H1 (cell line): ENCODE measurements at places on chromosomes 7 and 10.

- DNase-seq, result peak; percentile 43
These were observed 26.8 kb downstream of the FRMPD2 start for GRCh38 chr10:48247680-48248079.

DNA sequence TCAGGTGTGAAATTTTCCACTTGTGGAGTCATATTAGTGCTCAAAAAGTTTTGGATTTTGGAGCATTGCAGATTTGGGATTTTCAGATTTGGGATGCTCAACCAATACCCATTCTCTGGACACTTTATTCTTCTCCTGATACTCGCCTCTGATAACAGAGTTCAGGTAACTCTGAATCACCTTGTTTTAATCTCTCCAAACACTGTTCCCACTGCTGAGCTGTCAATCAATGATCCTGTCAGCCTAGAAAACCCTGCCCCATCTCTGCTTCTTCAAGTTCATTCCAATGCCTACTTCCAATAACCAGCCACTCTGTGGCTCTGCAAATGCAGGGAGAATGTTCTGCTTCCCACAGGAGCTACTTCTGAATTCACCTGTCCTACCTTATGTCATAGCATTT lies 21.8 kb downstream of the SGMS1 start:
- no peak for DNase-seq

- DNase-seq, result no peak
These were observed 140.6 kb downstream of the NRP1 start for GRCh38 chr10:33193701-33194521.

- no peak for DNase-seq
These were observed 267.1 kb downstream of the PRPF18 start for GRCh38 chr10:13853854-13854253.

- no peak for DNase-seq
These were observed 102.8 kb upstream of the DIP2C start for GRCh38 chr10:792083-792791.

DNA sequence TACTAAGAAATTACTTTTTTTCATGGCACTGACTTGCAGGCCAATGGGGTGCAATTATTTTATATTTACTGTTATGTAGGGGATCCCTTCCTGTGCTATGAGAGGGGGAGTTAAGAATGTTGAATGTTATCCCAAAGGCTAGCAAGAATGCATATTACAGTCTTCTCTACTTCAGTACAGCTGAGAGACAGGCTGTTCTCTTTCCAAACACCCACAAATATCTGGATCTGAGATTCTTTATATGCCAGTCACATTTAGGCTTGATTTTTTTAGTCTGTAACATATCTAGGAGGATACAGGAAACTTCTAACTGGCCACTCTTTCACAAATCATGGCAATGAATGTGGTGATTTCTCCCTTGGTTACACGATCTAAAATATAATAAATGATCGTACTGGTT lies 266.4 kb upstream of the FZD8 start:
- no peak for DNase-seq

GRCh38 chr7:85713171-85713570 lies 526.3 kb upstream of the SEMA3D start:
- no peak for DNase-seq

DNA sequence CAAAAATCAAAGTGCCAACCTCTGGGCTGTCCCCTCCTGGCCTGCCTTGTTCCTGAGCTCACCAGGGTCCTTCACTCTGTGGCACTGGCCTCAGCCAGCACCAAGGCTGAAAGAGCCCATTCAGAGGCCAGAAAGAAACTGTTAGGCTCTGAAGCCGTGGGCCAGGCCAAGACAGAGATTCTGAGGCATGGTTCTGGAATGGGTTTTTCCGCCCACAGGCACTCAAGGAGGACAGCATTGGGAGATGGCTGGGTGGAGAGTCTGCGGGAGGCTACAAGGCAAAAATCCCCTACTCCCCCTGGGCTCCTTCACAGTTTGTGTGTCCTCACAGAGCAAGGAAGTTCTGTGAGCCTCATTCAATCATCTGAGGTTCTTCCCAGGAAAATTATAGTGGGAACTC lies 31.7 kb downstream of the GRIFIN start:
- DNase-seq, result no peak

DNA sequence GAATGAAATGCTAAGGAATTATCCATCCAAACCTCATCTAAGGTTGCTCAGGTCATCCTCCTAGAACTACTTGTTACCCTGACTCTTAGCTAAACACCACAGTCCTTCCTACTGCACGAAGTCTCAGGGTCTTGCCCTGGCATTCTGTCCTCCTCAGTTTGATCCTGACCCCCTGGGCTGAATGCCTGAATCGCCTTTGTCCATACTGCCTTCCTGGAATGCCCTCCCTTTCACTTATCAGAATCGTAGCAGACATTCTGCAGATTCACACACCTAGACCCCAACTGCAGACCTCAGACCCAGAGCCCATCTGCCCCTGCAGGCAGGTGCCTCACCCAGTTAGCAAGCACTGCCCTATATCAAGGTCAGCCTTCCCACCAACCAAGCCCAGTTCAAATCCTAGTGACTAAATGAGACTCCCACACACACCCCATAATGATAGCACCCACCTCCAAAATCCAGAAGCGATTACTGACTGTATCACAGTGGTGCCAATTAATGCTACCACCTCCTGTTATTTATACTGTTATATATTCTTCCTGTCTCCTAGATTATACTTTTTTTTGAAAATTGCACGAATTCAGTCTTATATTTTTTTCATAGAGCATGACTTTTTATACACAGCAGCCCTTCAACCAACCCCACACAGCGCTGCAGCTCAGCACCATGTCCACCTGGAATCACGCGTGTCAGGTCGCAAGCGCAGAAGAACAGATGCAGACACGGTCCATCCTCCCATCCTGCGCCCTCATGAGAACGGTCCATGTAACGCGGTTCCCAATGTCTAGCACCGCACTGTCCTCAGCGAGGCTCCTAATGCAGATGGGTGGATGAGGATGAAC lies 3.7 kb downstream of the PARD3 start:
- DNase-seq, result no peak

DNA sequence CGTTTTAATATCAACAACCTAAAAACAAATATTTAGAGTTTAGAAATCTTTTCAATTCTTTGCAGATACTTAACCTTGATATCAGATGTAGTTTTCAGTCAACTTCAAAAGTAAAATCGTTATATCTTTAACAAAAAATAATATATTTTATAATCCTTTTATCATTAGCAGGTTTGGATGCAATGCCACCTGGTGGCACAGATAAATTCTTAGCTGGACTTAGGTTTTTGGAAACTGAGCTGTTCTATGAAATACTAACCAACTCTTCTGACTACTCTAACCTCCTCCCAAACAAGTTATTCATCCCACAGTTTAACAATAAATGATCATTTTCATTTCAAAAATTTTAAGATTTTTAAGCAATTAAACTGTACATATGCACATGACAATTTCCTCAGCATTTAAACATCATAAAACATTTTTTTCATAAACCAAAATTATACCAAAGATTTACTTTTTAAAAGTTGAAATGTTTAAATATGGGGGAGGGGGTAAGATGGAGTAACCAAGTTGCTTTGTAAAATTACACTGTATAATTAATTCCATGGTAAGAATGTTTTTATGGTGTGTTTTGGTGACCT lies 56.9 kb downstream of the HIBADH start:
- no peak for DNase-seq

GRCh38 chr7:4179688-4180380 lies 502.3 kb upstream of the FOXK1 start:
- DNase-seq, result no peak

- DNase-seq, result no peak
These were observed 31.4 kb downstream of the ZNF438 start for GRCh38 chr10:31000071-31000782.

- no peak for DNase-seq
These were observed 27.9 kb upstream of the CDK14 start for GRCh38 chr7:90568213-90568612.

DNA sequence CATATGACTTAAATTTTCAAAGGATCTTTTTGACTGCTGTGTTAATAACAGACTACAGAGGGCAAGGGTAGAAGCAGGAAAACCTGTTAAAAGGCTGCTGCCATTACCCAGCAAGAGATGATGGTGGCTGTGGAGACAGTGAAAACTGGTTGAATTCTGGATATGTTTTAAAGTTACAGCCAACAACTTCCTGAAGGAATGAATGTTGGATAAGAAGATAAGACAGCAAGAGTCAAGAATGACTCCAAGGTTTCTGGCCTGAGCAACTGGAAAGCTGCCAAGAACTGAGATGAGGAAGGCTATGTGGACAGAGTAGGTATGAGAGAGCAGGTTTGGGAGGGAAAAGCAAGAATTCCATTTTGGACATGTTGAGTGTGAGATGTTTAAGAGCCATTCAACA lies 19.1 kb downstream of the CNOT4 start:
- no peak for DNase-seq

DNA sequence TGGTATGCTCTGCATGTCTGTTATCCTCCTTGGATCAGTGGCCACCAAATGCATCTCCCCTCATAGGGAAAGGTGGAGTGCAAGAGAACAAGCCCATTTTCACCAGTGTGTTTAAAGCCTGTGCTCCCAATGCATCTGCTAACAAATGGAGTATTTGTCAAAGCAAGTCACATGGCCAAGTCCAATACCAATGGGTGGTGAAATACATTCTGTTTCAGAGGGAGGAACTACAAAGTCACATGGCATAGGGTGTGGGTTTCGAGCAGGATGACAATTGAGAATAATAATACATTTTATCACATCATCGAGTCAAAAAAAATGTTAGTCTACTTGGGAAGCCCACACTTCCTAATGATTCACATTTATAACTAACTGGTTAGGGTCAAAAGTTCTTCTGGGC lies 62.7 kb downstream of the SUGCT start:
- DNase-seq, result no peak

GRCh38 chr7:8185926-8186683 lies 75.9 kb downstream of the ICA1 start:
- DNase-seq, result no peak

DNA sequence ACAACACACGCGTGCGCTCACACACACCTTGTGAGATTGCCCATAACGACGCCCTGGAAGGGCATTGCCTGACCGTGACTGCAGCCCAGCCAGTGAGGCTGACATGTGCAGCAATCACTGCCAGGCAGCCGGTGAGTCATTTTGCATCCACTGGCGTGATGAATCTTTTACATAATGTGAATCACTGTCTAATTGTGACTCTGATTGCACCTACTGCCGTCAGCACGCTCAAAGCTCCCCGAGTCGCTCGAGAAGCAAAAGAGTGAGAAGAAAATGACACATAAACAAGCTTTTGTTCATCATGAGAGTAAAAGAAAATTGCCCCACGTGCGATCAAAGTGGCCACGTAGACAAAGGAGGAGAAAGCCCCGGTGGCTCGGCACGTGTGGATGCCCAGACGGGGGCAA lies 117.4 kb upstream of the PFKP start:
- DNase-seq, result no peak

- DNase-seq, result no peak
These were observed 19.1 kb downstream of the ATOH7 start for GRCh38 chr10:68212721-68213352.

DNA sequence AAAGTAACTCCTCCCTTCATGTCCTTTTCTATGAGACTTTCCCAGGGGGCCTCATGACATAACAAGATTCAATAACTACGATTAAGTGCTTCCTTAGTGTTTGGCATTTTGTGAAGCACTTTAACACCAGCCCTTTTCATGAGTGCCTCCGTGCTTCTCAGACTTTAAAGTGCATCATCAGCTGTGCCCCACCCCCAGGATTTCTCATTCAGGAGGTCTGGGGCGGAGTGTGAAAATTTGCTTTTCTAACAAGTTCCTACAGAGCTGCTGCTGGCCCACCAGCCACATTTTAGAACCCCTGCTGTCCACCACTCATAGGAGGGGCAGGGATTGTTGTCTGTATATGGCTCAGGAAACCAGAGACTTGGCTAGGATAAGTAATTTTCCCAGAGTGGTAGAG lies 445.3 kb downstream of the LRMDA start:
- no peak for DNase-seq

DNA sequence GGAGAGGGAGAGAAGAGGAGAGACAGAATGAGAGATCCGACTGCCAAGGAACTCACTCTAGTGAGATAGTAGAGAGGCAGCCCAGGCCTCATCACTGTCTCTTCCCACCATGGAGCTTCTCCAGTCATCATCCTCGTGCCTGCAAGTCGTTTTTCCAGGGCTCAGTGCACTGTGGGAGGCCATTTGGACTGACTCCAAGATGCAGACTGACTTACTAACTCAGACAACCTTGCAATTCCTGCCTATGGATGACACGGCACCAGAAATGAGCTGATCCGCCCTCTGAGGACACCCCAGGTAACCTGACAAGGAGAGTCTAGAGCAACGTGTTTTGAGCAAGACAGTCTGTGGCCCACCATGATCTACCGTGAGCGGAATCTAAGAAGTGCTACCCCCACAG lies 154.9 kb downstream of the GLI3 start:
- DNase-seq, result no peak

- no peak for DNase-seq
These were observed 12.3 kb upstream of the ENO4 start for GRCh38 chr10:116836902-116837523.

DNA sequence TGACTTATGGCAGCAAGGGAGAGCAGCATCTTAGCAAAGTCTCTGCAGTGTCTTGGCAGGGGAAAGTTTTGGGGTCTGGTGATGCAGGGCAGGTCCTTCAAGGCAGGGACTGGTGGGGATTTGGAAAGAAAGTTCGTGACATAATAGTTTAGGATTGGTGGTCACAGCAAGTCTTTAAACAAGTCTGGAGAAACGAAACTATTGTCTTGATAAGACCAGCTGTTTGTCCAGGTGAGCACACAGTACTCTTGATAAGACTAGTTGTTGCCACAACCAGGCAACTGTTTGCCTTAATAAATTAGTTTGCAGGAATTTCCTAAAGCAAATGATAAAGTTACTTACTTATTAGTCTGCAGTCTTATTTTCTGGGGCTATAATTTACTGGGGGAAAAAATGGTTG lies 136.1 kb downstream of the AKR1D1 start:
- DNase-seq, result no peak

- DNase-seq, result no peak
These were observed 79.7 kb upstream of the ZNF722 start for GRCh38 chr7:63918986-63919385.

DNA sequence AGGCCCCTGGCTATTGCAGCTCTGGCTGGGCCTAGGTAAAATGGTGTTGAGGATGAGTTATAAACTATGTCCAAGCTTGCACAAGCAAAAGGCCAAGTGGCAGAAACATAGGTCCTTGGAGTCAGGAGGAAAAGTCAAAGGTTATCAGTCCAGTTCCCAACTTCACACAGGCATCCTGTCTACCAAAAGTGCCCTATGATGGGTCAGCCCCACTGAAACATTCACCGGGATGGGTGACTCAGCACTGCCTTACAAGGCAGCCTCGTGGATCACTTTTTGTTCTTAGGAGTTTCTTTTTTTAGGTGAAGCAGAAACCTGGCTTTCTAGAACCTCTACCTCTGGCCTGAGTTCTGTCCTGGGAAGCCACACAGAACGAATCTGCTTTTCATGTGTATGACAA lies 158.8 kb upstream of the LYZL2 start:
- DNase-seq, result no peak

DNA sequence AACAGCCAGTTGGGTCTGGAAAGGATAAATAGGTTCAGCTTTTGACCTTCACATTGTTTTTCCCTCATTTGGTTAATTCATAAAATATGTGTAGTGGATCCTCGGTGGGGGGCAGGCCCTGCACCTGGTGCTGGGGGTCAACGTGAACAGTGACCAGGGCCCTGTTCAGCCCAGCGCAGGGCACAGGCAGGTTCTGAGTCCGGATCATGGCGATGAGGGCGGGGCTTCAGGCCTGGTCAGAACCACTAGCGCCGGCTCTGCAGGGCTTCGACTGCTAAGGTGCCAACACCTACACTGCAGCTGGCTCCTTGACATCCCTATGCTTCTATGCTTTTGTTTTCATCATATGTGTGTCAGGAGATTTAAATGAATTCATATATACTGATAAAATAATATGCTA lies 177.7 kb downstream of the CXCL12 start:
- DNase-seq, result no peak
